ENCODE measurements at places on chromosomes 12 and 14. TPM values are rescaled to one million over a fixed set of nuclear protein-coding genes. Genes with fewer than 3 reads are reported as not detected.

Gene AQP2
- polyA plus RNA-seq = not detected

Gene SLC17A8
- polyA plus RNA-seq = not detected

Gene SERPINA10
- not detected for polyA plus RNA-seq

Gene KCNMB4
- polyA plus RNA-seq = 33.1 TPM

Gene SRSF5
- 566 TPM for polyA plus RNA-seq

Gene BMP4
- 12.1 TPM for polyA plus RNA-seq

Gene NGB
- not detected for polyA plus RNA-seq

Gene FBXO34
- 21.1 TPM for polyA plus RNA-seq

Gene CCDC91
- polyA plus RNA-seq = 25.5 TPM

Gene BCAT1
- polyA plus RNA-seq = 22.4 TPM

Gene IAPP
- not detected for polyA plus RNA-seq

Gene REP15
- polyA plus RNA-seq = not detected

Gene NKX2-8
- polyA plus RNA-seq = not detected

Gene NINJ2
- 2.3 TPM for polyA plus RNA-seq

Gene MMP19
- polyA plus RNA-seq = 1.4 TPM

Gene PRB2
- not detected for polyA plus RNA-seq

Gene CLEC1A
- polyA plus RNA-seq = not detected

Gene MLEC
- 159 TPM for polyA plus RNA-seq

Gene CSRP2
- 558 TPM for polyA plus RNA-seq

Gene CDK4
- 172 TPM for polyA plus RNA-seq

Gene COQ5
- 99.3 TPM for polyA plus RNA-seq

Gene TSPAN19
- 1.9 TPM for polyA plus RNA-seq

Gene NOVA1
- 11.9 TPM for polyA plus RNA-seq

Gene RFX4
- not detected for polyA plus RNA-seq

Gene AREL1
- polyA plus RNA-seq = 12.9 TPM

Gene CCDC177
- polyA plus RNA-seq = not detected

Gene ENTPD5
- 12.3 TPM for polyA plus RNA-seq

Gene CD163
- not detected for polyA plus RNA-seq

Gene RDH5
- polyA plus RNA-seq = 6.6 TPM

Gene KRT5
- polyA plus RNA-seq = not detected

Gene ACRBP
- polyA plus RNA-seq = 7.0 TPM

Gene MIP
- polyA plus RNA-seq = 1.4 TPM

Gene ZBTB1
- 28.5 TPM for polyA plus RNA-seq

Gene RNASE7
- not detected for polyA plus RNA-seq

Gene GLI1
- polyA plus RNA-seq = not detected

Gene GPR137C
- polyA plus RNA-seq = 1.1 TPM

Gene PAWR
- polyA plus RNA-seq = 58.1 TPM

Gene SYNE2
- polyA plus RNA-seq = 36.0 TPM

Gene GALNT8
- polyA plus RNA-seq = 4.2 TPM

Gene AGAP2
- 0.10 TPM for polyA plus RNA-seq

Gene ART4
- polyA plus RNA-seq = not detected

Gene PRR4
- polyA plus RNA-seq = 7.1 TPM

Gene LAG3
- polyA plus RNA-seq = not detected

Gene SMAGP
- 6.7 TPM for polyA plus RNA-seq

Gene ADAMTS20
- 0.13 TPM for polyA plus RNA-seq

Gene FAIM2
- polyA plus RNA-seq = not detected

Gene RNASE3
- polyA plus RNA-seq = not detected

Gene SERPINA5
- not detected for polyA plus RNA-seq

Gene OR11H7
- polyA plus RNA-seq = not detected

Gene UNG
- 85.7 TPM for polyA plus RNA-seq

Gene C1QL4
- polyA plus RNA-seq = not detected

All from cardiac muscle cell (in vitro differentiated cells and primary cell).